ENCODE measurements at places on chromosomes 11 and 22.

DNA sequence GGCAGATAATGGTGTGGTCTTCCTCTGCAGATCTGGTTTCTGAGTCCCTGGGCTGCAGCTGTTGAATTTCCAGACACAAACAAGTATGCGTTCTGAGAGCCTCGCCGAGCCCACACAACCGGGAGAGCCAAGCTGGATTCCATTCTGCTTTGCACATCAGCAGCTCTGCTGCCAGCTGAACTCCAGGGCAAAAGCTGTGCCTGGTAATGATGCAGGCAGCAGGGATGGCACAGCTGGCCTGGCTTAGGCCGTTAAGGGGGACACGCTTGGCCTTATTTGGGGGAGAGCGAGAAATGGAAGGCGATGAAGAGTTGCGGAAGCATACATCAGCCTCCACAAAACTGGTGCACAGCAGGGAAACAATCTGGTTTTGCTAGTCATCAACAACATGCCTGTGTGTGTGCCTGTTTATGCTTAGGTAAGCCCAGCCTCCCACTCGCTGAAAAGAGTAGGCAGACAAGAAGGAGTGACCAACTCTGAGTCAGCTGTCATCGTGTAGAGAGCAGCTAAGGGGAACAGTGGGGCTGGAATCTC is 25.1 kb downstream of the ADAMTS8 start:
- DNase-seq = no peak

DNA sequence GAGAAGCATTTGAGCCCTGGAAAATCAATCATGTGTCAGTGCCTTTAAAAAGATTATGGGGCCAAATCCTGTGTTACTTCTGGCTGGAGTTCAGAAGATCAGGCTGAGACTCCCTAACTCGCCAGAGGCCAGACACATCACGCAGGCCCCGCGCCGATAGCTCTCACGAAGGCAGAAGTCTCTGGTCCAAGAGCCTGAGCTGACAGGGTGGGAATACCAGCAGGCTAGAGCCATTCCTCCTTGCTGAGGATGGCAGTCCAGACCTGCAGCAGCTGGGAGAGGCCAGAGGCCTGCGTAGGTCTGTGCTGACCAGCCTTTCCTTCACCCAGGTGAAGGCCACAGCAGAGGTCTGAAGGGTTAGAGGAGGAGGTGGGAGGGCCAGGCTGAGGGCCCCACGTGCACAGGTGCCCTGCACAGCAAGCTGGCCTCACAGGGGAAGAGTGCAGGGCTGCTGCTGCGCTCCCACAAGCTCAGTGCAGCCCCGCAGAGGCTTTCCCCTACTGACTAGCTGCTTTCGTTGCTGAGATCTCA is 52.9 kb downstream of the ST14 start:
- DNase-seq = peak; percentile 25

DNA sequence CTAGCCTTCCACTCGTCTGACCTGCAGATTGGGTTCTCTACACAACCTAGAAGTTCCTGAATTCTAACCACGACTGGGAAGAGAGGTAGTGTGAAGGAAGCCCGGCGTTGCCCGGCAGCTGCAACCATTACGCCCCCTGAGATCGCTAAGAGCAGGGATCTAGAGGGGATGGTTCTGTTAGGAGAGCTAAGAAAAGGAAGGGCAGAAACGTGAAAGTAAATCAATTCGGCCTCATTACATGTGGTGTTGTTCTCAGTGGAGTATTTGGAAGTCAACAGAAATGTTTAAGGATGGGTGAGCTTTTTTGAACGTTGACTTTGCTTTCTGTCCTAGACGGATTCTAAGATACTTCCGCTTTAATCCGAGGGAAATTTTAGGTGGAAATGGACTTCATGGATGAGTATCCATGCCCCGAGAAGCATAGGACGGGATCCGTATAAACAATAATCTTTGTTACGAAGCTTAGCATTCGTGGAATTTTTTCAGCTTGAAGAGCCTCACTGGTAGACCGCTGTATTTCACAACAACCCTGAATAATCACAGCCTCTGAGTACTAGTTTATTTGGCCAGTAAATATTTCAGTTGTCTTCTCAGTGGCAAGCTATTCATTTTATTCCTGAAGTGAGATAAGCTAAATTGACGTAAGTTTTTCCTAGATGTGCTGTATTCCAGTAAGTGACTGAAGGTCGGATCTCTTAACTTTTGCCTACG is 629 bp downstream of the ATP5MG start:
- no peak for DNase-seq

- DNase-seq = no peak
These were observed 362.0 kb downstream of the METTL15 start for GRCh38 chr11:28470180-28470579.

- DNase-seq = peak; percentile 68
These were observed 19.7 kb downstream of the CTR9 start for GRCh38 chr11:10770626-10771254.

GRCh38 chr11:17250561-17251350 is 25.8 kb upstream of the NUCB2 start:
- no peak for DNase-seq

GRCh38 chr11:71499546-71499945 is 27.5 kb upstream of the KRTAP5-7 start:
- no peak for DNase-seq

DNA sequence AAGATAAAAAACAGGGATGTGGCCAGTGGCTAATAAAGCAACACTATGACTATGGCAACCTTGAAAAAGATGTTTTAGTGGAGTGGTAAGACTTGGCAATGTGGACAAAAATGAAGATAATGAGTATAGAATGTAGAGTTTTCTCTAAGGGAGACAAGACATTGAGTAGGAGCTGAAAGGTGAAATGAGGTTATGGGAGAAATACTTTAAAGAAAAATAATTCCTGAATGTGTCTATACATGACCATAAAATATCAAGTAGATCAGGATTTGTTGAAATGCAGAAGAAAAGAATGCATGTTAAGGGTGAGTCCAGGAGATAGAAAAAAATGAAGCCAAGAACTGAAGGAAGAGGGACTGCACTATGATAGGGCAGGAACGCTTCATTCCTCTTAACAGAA is 101.6 kb upstream of the CARD18 start:
- no peak for DNase-seq

GRCh38 chr11:827146-827896 is 398 bp upstream of the CRACR2B start:
- DNase-seq = no peak

DNA sequence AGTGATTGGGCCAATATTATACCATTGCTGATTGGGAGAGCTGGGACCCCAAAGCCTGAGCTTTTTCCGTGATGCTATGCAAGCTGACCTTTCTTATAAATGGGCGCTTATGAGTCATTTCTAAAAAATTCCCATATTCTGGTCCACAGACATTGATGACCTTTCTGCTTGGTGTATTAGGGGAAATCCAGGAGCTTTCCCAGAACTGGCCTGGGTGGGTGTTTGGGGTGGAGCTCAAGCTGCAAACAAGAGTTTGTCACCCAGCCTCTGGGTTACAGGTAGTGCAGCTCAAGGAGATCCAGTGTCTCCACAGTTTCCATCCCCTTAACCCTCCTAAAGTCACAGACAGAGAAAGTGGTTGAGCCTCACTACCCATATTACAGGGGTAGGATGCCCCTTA is 67.7 kb downstream of the CCDC81 start:
- no peak for DNase-seq

GRCh38 chr22:49011769-49012648 is 815.7 kb downstream of the BRD1 start:
- no peak for DNase-seq

DNA sequence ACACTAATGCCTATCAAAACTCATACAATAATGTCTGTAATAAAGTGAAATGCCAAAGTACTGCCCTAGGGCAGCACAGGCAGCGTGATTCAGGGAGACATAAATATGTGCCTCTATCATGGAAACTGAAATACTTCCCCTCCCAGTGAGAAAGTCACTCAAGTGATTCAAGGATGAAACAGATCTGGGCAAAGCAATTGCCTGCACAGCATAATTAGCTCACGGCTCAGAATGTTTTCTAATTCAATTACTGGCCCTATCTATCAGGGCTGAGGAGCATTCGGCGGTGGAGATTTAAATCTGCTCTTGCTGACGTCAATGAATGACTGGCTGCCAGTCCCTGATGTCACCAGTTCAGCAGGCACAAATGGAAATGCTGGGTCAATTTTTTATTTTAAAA is 27.7 kb upstream of the PPP2R1B start:
- peak; percentile 52 for DNase-seq

DNA sequence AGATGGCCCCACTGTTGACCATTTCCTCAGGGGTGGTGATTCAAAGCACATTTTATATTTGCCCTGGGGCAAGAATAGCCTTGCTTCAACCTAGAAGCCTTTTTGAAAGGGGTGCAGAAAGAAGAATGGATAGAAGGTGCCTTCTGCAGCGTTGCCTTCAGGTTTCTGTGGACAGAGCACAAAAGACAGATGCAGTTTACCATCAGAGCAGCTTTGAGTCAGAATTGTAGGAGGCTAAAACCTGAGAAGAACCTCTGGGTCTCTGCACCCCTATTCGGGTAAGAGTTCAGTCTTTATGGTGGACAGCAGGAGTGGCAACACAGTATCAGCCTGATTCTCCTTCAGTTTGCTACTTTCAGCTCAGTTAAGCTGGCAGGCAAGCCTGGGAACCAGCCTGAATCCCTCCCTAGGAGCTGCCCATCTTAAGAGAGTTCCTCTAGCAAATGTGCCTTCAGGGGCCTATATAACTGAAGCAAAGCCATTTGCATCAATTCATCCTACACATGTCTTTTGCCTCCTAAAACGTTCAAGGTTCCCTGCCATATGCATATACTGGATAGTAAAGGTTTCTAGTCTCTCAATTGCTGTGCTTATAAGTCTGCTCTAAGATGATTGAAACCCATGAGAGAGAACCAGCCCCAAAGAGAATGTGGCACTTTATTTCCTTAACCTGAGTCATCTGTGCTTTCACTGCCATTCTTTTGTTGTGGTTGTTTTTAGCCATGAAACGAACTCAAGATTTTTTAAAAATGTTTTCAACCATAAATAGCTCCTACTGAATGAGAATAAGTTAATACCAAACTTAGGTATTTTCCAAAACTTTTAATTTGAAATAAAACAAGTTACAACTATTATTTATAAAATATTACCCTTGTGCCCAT is 123.0 kb downstream of the TRIM44 start:
- no peak for DNase-seq

- no peak for DNase-seq
These were observed 631.3 kb upstream of the ANO5 start for GRCh38 chr11:21561581-21561980.

DNA sequence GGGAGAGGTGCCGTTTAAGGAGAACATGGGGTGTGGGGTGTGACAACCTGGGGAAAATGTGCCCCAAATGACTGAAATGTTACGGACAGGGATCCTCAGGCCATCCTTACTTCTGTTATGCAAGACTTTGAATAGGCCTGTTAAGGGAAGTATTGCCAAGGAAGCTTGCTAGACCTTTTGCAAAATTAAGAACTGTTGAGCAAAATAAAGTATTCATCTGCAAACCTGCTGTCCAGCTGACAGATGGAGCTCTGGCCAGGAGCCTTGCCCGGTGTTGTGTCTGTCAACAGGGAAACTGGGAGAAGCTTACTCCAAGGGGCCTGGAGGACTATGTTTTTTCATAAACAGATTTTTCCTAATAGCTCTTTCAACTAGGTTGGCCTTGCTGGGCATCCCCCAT is 48.0 kb downstream of the FAT3 start:
- peak; percentile 3 for DNase-seq

DNA sequence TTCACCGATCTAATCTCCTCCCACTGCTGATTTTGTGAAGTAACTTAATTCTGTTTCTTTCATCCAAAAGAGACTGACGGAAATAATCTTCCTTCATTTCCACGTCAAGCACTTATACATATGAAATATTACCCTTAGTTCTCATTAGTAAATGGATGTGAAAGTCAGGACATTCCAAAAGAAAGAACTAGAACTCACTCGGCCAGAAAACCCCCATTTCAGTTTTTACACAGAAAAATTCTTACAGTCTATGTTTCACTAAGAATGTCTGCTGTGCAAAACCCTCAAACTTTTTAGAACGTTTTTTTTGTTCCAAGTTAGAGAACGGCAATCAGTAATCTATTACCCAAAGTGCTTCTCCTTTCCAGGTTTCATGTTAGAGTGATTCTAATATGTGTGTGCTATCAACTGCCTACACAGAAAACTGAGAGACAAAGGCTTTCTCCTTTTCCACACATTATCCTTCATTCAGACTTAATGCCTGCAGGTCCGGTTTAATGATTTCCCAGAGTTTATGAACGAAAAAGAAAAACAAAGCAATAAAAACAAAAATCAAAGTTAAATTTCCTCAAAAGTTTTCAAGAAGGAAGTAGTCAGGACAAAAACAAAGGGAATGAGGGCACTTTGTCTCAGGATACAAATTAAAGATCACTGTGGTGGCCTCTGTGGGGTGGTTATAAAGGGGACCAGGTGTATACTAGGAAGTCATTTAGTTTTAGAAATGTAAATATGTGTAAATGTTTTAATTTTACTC is 11.3 kb upstream of the SESN3 start:
- no peak for DNase-seq

DNA sequence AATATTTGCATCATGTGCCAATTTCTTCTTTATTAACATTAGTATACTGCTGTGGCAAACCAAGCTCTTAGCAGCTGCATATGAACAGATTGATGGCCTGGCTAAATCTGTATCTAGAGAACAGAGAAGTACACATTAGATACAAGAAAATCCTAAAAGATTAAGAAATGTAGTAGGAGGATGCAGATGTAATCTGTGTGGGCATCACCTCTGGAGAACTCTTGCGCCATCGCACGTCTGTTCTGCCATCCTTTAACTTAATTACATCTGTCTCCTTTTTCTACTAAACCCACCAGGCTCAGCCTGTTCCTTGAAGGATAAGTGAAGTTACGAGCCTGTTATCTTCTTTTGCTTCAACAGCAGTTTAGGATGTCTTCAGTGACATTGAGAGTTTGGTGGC is 196.4 kb upstream of the PITPNB start:
- DNase-seq = no peak

DNA sequence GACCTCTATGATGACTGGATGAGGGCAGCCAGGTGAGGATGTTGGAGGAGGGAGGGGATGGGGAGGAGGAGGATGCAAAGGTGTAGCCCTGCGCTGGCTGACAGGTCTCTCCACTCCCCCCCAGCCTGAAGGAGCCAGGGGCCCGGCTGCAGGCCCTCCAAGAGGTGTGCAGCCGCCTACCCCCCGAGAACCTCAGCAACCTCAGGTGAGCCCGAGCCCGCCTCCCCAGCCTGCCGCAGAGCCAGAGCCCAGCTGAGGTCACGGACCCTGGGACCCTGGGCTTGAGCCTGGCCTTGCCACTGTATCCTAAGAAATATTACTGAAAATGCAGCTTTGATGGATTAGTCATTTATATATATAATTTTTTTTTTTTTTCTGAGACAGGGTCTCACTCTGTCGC is 7.8 kb downstream of the SH3BP1 start:
- DNase-seq = no peak
